Uterine smooth muscle cell (primary cell): ENCODE measurements at places on chromosomes 3 and 15. TPM values are rescaled to one million over a fixed set of nuclear protein-coding genes. Genes with fewer than 3 reads are reported as not detected.

Gene IL17RC
- total RNA-seq, result 43.3 and 43.7 TPM in 2 replicates

Gene CFAP161
- total RNA-seq, result 0.12 and 0.66 TPM in 2 replicates

Gene PRR20G
- not detected in 2 replicates for total RNA-seq

Gene EIF4A2
- total RNA-seq, result 1,157 and 2,028 TPM in 2 replicates

Gene ARNT2
- 1.4 and 3.7 TPM in 2 replicates for total RNA-seq

Gene CCDC191
- 1.2 and 2.5 TPM in 2 replicates for total RNA-seq

Gene INAFM2
- 8.7 and 10.1 TPM in 2 replicates for total RNA-seq

Gene RASGRP1
- 0.12 and 0.22 TPM in 2 replicates for total RNA-seq

Gene C3orf22
- total RNA-seq, result not detected in 2 replicates

Gene ADAMTS7
- total RNA-seq, result 1.2 and 2.2 TPM in 2 replicates
